ENCODE measurements at places on chromosomes 2 and 18. TPM values are rescaled to one million over a fixed set of nuclear protein-coding genes. Genes with fewer than 3 reads are reported as not detected.

COL6A3 gene
- total RNA-seq: 62.6 TPM

HK2 gene
- 26.0 TPM for total RNA-seq

CHRND gene
- total RNA-seq: not detected

GREB1 gene
- 0.08 TPM for total RNA-seq

DLX2 gene
- total RNA-seq: not detected

CNTNAP5 gene
- not detected for total RNA-seq

BCL11A gene
- total RNA-seq: 46.2 TPM

MEP1B gene
- not detected for total RNA-seq

SOWAHC gene
- total RNA-seq: 51.7 TPM

CNGA3 gene
- total RNA-seq: 0.44 TPM
